Natural killer cell treated with Interleukin-12 subunit alpha and Interleukin-12 subunit beta and Interleukin-15 and Interleukin-18, amount 100 ng/mL, for 72 hours (primary cell): ENCODE measurements at places on chromosomes 5 and 9. TPM values are rescaled to one million over a fixed set of nuclear protein-coding genes. Genes with fewer than 3 reads are reported as not detected.

PLPP7 gene
- total RNA-seq = 0.74 TPM

IFNA13 gene
- total RNA-seq = not detected

DNA sequence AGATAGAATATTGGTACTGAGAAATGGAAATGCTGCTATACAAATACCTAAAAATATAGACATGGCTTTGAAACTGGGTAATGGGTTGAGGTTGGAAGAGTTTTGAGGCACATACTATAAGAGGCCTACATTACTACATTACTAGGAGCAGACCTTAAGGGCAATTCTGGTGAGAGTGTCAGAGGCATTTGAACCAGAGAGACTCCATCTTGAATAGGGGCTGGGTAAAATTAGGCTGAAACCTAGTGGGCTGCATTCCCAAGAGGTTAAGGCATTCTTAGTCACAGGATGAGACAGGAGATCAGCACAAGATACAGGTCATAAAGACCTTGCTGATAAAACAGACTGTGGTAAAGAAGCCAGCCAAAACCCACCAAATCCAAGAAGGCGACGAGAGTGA is 104.6 kb upstream of the ADRA1B start:
- H3K27me3 ChIP-seq = peaks cover 18% of the 10 kb centered on the region
- no peak overlapping the region for H3K4me3 ChIP-seq
- no peak for DNase-seq

- no peaks in the 10 kb centered on the region for H3K27me3 ChIP-seq
- no peak for DNase-seq
These were observed 39.7 kb downstream of the DNAJB5 start for GRCh38 chr9:35029241-35029640.

COL5A1 gene
- not detected for total RNA-seq

LCNL1 gene
- 0.21 TPM for total RNA-seq

- no peak overlapping the region for H3K4me3 ChIP-seq
- peaks cover 5% of the 10 kb centered on the region for H3K27me3 ChIP-seq
- H3K4me1 ChIP-seq = no peaks in the 10 kb centered on the region
These were observed 30.8 kb upstream of the DNAH5 start for GRCh38 chr5:13975246-13975645.

DNA sequence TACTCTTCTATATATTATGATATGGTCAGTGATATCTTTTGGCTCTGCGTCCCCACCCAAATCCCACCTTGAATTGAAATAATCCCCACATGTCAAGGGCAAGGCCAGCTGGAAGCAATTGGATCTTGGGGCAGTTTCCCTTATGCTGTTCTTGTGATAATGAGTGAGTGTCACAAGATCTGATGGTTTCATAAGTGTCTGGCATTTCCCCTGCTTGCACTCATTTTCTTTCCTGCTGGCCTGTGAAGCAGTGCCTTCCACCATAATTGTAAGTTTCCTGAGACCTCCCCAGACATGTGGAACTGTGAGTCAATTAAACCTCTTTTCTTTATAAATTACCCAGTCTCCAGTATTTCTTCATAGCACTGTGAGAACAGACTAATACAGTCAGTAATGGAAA is 45.0 kb upstream of the TNC start:
- no peak overlapping the region for H3K4me3 ChIP-seq
- no peak for DNase-seq
- peaks cover 22% of the 10 kb centered on the region for H3K27me3 ChIP-seq
- no peaks in the 10 kb centered on the region for H3K36me3 ChIP-seq
- no peaks in the 10 kb centered on the region for H3K4me1 ChIP-seq
- no peak overlapping the region for H3K27ac ChIP-seq

DNA sequence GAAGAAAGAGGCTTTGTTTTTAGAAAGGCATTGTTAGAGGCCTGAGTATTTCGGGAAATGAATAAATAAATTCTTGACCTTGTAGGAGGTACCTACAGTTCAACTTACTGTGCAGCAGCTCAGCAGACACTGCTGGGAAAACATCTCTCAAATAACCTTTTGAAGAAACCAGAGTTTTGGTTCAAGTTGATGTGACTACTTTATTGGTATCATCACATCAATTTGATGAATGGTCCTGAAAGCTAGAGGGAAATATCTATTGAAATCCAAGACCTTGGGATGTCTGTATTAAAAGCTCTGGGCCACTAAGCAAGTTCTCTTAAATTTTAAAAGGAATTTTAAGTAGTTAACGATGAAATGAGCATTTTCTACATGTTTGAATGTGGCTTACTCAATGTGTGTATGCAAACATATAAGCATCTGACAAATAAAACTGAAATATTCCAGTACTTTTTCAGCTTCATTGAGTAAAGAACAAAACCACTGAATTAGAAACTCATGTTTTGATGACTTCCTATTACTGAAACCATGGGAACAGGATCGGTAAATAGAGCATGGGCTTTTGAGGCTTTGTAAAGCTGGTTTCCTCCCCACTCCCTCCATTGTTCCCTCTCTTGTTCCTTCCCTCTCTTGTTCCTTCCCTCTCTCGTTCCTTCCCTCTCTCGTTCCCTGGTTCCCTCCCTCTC is 36.7 kb downstream of the SLC27A6 start:
- no peak overlapping the region for H3K27ac ChIP-seq
- no peak for DNase-seq
- H3K36me3 ChIP-seq = no peaks in the 10 kb centered on the region
- no peak overlapping the region for H3K4me3 ChIP-seq
- H3K27me3 ChIP-seq = no peaks in the 10 kb centered on the region
- H3K4me1 ChIP-seq = no peaks in the 10 kb centered on the region

DNA sequence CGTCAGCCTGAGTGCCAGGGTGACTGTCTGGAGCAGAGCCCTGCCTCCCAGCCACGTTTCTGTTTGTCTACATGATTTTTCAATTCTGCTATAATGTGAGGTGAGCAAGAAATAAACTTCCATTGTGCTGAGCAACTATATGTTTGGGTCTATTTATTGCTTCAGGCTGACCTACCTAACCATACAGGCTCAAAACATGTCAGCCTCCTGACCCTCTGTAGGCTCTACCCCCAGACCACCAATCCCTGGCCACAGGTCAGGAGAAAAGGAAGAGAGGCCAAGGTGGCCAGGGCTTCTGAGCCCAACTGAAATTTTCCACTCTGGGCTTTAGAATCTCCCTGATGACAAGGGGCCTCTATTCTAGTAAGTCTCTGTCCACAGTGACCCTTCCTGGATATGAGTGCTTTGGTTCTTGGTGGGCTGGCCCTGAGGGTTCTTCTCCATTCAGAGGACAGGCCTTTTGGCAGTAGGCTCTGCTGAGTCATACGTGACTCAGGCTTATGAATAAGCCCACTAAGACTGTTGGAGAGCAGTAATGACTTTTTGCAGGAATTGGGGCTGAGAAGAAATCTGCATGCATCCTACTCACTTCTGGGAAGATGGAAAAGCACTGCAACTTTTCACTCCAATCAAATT is 117.2 kb upstream of the TBCA start:
- no peak for DNase-seq
- no peaks in the 10 kb centered on the region for H3K36me3 ChIP-seq
- H3K27ac ChIP-seq = no peak overlapping the region
- no peak overlapping the region for H3K4me3 ChIP-seq
- no peaks in the 10 kb centered on the region for H3K4me1 ChIP-seq

C1QTNF3 gene
- total RNA-seq = 4.6 TPM

FLT4 gene
- total RNA-seq = 0.26 TPM

DNA sequence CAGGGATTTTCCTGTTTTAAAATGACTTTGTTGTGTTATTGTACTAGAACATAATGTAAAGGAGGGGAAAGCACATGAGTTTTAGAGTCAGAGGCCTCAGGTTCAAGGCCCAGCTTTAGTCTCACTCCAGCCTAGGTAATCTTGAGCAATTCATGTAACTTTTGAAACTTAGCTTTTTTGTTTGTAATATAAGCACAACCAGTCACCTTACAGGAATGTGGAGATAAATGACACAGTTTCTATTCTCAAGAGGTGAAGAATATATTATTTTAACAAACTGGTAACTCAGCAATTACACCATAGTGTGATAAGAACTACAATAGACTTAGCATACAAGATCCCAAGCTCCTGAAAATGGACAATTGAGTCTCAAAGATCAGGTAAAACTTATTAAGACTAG is 51.2 kb downstream of the ADAMTS19 start:
- DNase-seq = no peak
- no peaks in the 10 kb centered on the region for H3K27me3 ChIP-seq
- no peaks in the 10 kb centered on the region for H3K36me3 ChIP-seq
- H3K27ac ChIP-seq = no peak overlapping the region
